ENCODE measurements at places on chromosomes 4 and X.
A peak's percentile ranks its signal among the peaks of the same experiment; 100 is the strongest.

GRCh38 chr4:158356301-158356700 lies 146.0 kb downstream of the TMEM144 start:
- no peak for DNase-seq

- no peak for DNase-seq
These were observed 48.4 kb downstream of the KIF4A start for GRCh38 chrX:70338290-70338689.

GRCh38 chr4:15240764-15241163 lies 187.1 kb upstream of the C1QTNF7 start:
- no peak for DNase-seq

DNA sequence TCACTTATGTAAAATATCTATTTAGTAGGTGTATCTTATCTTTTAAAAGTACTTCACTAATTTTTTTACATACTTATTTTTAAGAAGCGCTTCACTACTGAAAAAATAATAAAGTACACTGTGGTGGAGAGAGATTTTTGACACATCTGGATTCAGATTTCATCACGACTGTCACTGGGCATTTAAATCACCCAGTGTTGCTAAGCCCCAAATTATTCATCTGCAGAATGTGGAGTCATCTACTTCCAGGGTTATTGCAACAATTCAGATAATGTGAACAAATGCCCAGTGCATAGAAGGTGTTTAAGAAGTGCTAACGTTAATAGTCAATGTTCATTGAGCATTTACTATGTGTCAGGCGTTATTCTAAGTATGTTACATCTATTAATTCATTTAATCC lies 41.8 kb downstream of the AASDH start:
- DNase-seq: no peak

DNA sequence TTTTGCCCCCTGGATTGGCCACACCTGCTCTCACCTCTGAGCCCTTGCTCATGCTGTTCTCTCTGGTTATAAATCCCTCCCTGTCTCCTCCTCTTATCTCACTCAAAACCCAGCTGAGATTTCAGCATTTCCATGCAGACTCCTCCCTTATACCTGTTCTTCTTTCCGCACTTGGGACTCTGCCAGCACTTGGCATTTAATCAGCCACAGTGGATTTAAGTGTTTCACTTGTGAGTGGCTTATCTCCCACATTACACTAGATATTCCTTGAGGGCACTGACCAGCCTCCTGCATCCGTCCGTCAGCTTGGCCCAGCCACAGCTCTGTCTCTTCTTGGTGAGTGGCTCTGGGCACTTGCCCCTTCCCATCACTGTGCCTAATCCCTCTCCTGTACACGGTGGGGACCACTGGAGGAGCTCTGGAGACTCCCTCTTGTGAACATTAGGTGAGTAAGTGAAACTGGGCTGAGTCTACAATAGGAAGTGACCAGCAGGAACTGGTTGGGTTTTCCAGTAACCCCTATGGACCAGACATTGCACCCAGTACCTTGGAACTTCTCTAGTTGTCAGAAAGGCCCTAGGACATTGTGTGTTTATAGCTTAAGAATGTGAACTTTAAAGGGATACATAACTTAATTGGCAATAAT lies 19.9 kb downstream of the FGFBP1 start:
- DNase-seq: no peak

DNA sequence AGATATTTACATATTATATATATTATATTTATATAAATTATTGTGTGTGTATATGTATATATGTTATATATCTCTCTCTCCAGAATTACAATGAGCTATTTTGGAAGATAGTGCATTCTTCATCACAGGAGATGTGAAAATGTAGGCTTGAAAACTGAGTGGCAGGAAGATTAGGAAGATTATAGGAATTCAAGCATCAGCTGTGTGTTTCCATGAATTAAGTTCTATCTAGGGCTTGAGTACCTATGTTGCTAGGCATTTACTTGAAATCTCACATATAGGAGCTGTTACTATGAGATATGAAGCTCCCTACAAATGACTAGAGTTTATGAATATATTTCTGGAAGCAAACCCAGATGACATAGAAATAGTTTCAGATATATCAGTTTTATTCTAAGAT lies 328.7 kb downstream of the EPHA5 start:
- no peak for DNase-seq

DNA sequence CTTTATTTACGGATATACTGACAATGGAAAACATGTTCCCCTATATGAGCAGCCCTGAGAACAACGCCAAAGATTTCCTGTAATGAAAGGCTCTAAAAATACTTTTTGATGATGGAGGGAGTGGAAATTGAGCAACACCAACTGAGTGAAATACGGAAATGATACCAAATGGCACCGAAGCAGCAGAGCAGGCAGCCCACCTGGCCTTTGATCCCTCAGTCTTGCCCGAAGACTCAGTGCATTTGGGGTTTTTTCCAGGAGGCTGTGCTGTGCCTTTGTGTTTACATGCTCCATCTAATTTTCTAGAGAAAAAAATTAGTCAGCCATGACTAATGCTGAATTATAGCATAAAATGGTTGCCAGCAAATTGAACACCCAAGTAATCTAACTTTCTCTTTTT lies 169.9 kb upstream of the RBPJ start:
- no peak for DNase-seq

DNA sequence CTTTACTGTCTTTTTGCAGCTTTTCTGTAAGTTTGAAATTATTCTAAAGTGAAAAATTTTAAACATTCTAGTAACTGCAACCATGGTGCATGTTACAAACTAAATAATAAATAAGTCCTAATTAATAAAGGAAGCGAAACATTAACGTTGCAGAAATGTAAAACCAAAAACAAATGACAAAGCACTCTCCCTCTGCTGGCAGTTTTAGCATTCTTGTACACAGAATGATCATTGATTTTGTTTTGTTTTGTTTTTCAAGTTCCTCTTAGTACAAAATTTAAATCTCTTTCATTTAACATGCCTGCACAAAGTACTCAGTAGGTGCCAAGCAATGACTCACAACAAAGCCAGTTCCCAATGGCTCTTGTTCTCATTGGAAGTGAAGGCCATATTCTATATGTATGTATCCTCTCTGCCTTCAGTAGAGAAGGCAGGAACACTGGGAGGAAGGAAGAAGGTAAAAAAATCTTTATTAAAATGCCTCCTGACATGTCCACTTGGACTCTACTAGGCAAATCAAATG lies 13.7 kb upstream of the TMSB4X start:
- no peak for DNase-seq

- no peak for DNase-seq
These were observed 204.2 kb upstream of the IL15 start for GRCh38 chr4:141432000-141432712.

DNA sequence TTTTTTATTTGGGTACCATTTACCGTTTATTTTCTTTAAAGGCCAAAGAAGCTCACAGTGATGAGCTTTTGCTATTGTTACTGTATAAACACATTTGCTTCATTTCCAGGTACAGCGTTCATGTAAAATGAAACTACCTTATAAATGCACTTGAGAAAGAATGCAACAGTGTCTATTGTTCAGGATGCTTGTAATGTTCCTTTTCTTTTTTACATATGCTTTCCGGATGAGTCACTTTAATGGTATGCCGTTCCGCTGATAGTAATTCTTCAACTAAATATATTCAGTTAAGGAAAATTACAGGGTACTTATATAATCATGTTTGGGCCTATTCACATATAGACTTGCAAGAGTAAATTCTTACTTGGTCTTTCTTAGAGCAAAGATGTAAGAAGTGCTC lies 354.9 kb downstream of the RPA4 start:
- no peak for DNase-seq

GRCh38 chr4:148211533-148211932 lies 230.7 kb downstream of the NR3C2 start:
- no peak for DNase-seq

- no peak for DNase-seq
These were observed 38.8 kb downstream of the RAB40A start for GRCh38 chrX:103480526-103480925.

DNA sequence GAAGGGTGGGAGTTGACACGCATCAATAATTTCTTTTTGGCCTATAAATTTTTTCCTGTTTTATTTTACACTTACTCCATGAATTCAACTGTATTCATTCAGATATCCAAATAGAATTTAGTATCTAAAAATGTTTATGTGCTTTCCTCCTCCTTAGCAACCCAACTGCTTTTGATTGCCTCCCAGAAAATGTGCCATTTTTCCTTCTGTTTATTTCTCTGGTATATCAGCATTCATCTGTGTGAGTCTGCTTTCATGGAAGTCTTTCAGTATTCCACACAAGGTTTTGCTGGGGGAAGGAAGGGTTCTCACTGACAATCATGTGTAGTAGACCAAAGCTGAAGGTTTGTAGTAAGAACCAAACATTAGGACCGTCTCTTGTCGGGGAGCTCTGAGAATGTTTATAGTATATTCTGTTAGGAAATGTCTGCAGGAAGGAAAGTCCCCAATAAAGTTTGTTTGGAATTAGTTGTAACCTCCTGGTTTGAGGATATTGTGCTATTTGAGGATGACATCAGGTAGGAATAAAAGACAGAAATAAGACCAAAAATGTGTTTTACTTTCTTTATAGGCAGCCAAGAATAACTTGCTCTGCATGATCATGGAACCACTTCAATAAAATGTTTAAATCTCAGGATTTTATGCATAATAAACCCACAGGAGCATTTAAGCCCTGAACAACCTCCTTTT lies 673.6 kb upstream of the INTU start:
- DNase-seq: no peak

GRCh38 chrX:119640731-119641170 lies 34.5 kb upstream of the NKRF start:
- no peak for DNase-seq

GRCh38 chr4:7032596-7032995 lies 10.6 kb upstream of the TADA2B start:
- no peak for DNase-seq

DNA sequence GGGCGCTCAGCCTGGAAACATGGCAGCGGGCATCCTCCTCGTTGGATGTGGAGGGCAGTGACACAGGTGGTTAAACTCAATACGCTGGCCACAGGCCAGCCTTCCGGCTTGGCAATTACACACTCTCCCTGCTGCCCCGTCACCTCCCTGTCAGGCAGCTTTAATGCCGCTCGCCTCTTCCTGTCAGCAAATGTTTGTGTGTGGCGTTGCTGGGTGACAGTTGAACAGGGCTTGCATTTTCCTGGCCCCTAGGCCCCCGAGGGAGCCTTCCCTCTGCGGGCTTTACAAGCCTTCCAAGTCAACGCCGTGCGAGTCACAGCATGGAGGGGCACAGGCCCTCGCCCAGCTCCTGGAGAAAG lies 620.0 kb downstream of the BCOR start:
- DNase-seq: peak; percentile 4

GRCh38 chr4:165915215-165915614 lies 42.2 kb downstream of the TLL1 start:
- DNase-seq: no peak

DNA sequence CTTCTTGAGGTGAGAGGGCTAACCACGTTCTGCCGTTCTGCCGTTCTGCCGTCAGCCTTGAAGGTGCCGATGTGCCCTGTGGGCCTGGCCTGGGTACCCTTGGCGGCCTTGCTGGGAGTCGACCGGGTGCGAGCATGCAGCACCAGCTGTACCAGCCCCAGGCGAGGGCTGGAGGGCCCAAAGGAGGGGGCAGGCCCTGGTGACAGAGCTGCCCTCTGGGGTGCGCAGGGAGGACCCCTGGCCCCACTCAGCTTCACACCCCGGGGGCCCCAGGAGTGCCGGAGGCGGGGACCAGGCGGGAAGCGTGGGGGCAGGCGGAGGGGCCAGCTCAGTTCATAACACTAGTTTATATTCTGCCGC lies 22.1 kb downstream of the UVSSA start:
- no peak for DNase-seq

DNA sequence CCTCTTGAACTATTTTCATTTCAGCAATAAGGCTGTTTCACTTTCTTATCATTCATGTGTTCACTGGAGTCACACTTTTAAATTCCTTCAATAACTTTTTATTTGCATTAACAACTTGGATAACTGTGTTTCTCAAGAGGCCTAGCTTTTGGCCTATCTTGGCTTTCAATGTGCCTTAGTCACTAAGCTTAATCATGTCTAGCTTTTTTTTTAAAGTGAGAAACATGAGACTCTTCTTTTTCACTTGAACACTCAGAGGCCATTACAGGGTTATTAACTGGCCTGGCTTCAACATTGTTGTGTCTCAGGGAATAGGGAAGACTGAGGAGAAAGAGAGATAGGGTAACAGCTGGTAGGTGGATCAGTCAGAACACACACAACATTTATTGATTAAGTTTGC lies 64.0 kb upstream of the VCX2 start:
- DNase-seq: no peak

GRCh38 chr4:139823746-139824145 lies 158.1 kb downstream of the MGST2 start:
- no peak for DNase-seq

DNA sequence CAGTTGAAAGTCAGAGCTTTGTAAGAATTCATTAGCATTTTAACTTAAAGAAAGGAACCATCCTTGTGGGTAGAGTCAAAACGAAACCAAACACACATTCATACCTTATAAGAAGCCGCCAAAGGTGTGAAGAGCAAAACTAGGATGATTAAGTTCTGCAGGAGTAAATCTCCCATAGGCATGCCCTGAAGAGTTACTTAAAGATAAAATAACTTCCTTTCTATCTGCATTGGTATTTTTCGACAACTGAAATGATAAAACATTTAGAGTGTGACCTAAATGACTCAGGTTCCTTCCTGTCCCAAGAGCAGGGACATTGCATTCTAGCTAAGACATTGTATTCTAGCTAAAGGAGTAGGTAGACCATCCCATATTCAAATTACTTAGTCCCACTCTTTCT lies 75.3 kb downstream of the BCOR start:
- no peak for DNase-seq

Measured in activated CD8-positive, alpha-beta memory T cell treated with anti-CD3 and anti-CD28 coated beads for 1 hour (primary cell).